ENCODE measurements at places on chromosomes 5 and 9.

GRCh38 chr5:144331361-144331760 lies 160.7 kb downstream of the KCTD16 start:
- no peak for DNase-seq

DNA sequence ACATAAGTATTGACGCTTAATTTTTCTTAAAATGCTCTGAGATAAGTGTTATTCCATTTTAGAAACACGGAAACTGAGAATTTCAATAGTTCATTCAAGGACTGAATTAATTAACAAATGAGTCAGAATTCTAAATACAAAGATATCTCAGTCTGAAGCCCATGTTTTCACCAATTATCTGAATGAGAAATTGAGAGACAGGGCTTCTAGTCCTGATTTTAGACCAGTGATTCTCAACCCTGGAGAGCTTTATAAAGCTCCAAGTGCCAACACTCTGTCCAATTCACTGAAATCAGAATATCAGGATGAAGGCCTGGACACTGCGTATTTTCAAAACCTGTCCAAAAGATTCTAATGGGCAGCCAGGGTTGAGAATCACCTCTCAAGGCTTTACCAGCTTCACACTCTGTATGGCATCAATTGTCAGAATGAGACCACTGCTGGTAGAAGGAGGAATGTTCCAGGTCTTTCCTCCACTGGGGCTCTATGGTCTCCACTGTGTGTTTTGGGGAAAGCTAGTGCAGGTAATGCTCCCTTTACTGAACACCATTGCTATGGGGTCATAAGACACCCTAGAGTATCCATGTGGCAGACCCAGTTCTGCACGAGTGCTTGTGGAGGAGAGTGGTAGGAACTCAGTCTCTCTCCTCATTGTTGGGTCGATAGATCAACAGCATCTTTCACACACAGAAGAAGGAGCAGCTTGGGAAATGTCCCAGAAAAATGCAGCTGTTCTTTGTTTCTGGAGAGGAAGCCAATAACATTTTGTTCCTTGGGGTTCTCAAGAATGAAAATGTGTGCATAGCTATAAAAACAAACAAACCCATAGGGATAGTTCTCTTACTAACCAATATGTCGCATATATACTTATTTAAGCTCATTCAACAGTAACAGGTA lies 99.7 kb upstream of the OSMR start:
- no peak for DNase-seq

- DNase-seq: no peak
Measured at GRCh38 chr5:24623031-24623430, 21.7 kb downstream of the CDH10 start.

DNA sequence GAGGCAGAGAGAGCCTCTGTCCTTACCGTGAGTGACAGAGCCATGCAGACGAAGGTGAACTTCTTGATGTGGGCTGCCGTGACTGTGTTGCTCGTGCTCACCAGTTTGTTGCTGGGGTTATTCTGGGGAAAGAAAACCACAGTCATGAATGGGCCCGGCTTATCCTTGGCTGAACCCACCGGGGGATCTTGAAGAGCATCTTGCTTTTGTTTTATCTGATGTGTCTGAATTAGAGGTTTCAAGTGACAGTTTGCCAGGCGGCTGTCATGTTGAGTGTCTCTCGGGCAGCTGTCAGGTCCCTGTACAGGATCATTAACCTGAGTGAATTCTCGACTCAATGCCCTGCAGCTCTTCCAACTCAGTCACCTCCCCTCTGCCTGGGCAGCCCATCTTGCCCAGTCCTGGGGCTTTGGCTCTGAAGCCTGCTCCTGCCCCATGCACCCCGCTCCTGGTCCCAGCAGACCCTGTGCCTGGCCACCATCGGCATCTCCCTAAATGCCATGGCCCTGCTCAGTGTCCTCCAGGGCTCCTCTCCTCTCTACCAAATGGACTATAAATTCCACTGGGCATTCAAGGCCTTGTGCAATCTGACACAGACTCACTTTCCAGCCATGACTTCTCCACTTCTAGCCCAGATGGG lies 77.4 kb downstream of the OTULIN start:
- DNase-seq: no peak

- DNase-seq: no peak
Measured at GRCh38 chr9:135604437-135605237, 34.7 kb downstream of the GLT6D1 start.

DNA sequence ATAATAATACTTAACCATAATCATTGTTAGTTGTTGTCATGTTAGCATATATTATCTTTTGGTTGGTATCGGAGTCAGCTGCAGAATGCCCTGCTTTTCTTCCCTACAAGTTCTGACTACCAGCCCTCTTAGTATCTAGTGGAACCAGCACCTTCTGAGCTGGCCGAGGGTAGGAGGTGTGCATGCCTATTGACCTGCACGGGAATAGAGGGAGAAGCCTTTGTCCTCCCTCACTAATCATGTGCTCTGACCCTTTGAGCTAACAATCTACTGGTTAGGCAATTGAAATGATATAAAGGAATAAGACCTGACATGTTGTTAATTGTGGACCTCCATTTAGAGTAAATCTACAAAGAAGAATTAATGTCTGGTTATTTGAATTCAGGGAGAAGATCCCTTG lies 4.1 kb downstream of the PCSK5 start:
- no peak for DNase-seq

DNA sequence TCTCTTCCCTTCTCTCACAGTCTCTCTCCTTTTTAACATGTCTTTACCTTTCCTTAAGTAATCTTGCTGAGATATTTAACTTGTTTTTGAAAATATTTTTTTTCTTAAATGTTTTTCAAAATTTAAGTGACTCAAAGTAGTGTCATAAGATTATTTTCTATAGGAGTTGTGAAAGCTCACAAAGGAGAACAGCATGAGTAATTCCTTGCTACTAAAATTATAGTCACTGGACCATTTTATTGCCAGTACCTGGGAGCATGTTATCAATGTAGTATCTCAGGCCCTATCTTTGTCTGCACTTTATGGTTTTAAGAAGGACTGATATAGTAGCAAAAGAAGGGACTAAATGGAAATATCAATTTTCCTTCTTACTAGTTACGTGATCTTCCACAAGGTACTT lies 181.9 kb downstream of the TMEM232 start:
- no peak for DNase-seq

- DNase-seq: no peak
Measured at GRCh38 chr9:97629156-97629555, 4.0 kb downstream of the TSTD2 start.

GRCh38 chr5:152262667-152263066 lies 142.4 kb downstream of the NMUR2 start:
- DNase-seq: no peak

- no peak for DNase-seq
Measured at GRCh38 chr9:109107402-109108240, 12.1 kb downstream of the TMEM245 start.

DNA sequence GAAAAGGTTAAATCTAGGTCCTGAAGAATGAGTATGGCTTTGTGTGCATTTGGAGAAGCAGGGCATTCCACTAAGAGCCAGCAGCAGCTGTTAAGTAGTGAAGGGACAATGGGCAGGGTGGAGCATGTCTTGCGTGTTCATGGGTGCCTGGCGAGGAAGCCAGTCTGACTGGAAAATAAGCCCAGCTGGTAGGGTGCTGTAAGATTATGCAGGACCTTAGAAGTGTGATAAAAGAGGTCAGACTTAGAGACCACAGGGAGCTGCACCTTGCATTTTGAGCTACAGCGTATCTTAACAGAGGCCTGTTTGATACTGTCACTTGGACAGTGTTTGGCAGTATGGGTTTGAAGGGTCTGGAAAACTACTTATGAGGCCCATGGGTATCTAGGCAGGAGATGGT lies 131.7 kb upstream of the ELL2 start:
- DNase-seq: no peak

- no peak for DNase-seq
Measured at GRCh38 chr5:83209963-83210362, 132.6 kb downstream of the XRCC4 start.

DNA sequence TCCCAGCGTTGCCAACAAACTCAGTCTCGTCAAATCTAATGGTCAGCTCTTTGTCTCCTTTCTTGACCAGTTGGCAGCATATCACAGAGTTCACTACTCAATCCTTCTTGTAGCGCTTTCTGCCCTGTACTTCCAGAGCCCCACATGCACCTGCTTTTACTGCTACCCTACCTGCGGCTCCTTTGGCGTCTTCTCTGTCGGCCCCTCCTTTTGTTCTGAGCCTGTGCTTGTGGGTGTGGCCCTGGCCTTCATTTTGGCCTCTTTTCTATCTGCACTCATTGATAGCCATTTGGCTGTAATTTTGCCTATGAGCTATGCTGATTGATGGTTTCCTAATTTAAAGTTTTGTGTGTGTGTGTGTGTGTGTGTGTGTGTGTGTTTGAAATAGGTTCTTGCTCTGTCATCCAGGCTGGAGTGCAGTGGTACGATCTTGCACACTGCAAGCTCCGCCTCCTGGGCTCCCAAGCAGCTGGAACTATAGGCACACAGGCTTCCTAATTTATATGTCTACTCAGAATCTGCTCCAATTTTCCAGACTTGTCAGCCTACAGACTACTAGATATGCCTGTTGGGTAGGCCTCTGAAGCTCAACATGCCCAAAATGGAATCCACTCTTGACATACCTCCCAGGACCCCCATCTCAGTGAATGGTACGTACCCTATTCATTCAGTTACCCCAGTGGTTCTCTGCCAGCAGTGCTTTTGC lies 32.3 kb downstream of the ARPC5L start:
- no peak for DNase-seq

- no peak for DNase-seq
Measured at GRCh38 chr5:149432911-149433401, 53.9 kb upstream of the IL17B start.

DNA sequence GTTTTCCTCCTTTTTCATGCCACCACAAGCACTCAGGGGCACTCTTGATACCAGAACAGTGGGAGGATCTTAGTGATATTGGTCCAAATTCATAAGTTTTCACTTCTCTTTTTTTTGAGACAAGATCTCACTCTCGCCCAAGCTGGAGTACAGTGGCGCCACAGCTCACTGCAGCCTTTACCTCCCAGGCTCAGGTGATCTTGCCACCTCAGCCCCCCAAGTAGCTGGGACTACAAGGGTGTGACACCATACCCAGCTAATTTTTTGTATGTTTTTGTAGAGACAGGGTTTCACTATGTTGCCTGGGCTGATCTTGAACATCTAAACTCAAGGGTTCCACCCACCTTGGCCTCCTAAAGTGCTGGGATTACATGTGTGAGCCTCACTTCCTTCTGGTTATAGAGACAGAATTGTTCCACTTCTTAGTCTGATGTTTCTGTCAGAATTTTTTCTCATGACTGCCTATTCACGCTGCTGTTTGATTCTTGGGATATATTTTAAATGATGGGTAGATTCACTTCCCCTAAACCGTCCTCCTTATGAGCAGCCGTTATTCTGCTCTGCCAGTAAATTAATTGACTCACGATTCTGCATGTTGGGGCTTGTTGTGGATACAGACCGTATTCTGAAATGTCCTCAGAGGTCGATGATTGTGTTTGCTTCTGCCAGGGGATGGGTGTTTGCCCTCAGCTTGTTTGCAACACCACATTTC lies 30.8 kb downstream of the MTAP start:
- no peak for DNase-seq

DNA sequence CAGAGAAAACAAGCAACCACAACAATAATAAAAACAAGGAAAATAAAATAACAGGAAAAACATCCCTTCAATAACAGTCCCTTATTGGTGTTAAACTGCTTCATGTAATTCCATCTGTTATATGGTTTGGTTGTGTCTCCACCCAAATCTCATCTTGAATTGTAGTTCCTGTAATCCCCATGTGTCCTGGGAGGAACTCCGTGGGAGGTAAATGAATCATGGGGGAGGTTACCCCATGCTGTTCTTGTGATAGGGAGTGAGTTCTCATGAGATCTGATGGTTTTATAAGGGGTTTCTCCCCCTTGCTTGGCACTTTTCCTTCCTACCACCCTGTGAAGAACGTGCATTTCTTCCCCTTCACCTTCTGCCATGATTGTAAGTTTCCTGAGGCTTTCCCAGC lies 369.8 kb downstream of the TMEM232 start:
- no peak for DNase-seq

- DNase-seq: no peak
Measured at GRCh38 chr5:53422539-53422938, 57.9 kb upstream of the FST start.

DNA sequence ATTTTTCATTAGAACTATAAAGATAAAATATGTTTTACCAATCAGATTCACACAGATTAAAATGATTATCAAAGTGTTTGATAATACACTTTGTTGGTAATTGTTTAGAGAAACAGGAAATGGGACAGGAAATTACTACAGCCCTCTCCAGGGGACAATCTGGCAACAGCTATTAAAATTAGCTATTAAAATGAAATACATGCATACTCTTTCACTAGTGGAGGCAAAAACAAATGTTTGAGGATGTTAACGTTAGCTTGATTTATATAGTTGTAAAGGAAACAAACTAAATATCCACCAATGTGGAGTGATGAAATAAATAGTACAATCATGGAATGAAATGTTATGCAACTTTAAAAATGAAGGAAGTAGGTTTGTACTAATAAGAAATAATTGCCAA lies 53.7 kb downstream of the TARS1 start:
- DNase-seq: no peak

GRCh38 chr5:15215056-15215455 lies 284.9 kb upstream of the FBXL7 start:
- DNase-seq: no peak

All from cerebellar nuclear complex (tissue), 1 donor.